Urinary bladder (tissue), 4 donors: ENCODE measurements at places on chromosomes 7 and 10. TPM values are rescaled to one million over a fixed set of nuclear protein-coding genes. Genes with fewer than 3 reads are reported as not detected.

- no peak for DNase-seq
Measured at GRCh38 chr7:92615861-92616260, 25.7 kb upstream of the FAM133B start.

GRCh38 chr7:146412781-146413180, 296.2 kb downstream of the CNTNAP2 start:
- no peak for DNase-seq

DNA sequence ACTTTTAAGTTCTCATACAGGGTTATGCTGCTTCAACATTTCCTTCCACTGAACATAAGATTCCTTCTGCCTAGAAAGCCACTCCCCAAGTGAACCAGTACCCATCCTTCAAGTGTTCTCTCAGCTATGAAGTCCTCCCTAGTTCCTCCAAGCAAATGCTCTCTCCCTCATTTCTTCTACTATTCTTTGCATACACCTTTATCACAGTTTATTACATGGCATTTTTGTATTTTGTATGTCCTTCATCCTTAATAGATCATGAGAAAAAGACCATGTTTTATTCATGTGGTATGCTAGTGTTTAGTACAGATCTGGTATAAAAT, 1.9 kb downstream of the SYPL1 start:
- no peak for DNase-seq

DNA sequence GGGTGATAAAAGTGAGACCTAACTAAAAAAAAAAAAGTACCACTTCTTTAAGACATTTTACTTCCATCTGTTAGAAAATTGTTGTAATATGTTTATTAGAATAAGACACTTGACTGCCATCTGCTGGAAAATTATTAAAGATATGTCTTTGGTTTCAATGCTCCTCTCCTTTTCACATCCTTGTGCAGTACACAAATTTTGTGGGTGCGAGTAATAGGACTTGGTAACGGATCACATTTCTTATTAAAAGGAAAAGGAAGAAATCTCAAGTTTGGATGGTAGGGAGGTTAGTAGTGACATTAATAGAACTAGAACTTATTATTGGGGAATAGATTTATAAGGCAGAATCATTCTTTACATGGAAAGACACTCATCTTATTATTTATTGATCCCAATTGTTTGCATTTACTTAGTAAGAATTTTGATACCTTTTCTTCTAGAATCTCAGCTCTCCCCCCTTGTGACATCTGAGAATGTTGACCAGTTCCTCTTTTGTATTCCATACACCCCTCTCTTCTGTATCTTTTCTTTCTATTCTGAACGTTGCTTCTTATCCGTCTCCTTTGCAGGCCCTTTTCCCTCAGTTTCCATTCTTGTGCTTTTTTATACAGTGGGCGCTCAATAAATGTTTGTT, 43.0 kb upstream of the RPA3 start:
- DNase-seq = no peak

- DNase-seq = no peak
Measured at GRCh38 chr7:123872908-123873307, 27.9 kb downstream of the HYAL4 start.

AVPI1 gene
- polyA plus RNA-seq = 21.2 TPM

GRCh38 chr7:124557587-124557986, 208.0 kb downstream of the GPR37 start:
- DNase-seq = no peak

UBN2 gene
- 3.1 TPM for polyA plus RNA-seq

ELN gene
- 191 TPM for polyA plus RNA-seq

GNA12 gene
- 62.6 TPM for polyA plus RNA-seq

DNA sequence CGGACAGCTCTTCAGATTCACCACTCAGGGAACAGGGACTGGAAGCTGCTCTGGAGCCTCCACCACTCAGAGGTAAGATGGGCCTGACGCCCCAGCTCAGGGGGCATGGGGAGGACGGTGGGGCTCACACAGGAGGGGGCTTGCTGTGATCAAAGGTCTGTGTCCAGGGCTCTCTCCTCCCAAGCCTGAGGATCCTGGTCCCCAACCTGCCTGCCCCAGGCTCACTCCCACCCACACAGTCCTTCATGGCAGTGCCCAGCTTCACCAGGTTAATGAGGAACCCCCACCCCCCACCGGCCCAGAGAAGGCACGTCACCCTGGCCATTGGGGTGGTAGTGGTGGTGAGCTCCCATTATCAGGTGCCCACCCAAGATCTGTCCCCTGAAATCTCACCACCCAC, 926.7 kb upstream of the ZNF722 start:
- DNase-seq = no peak

PRR15 gene
- 4.8 TPM for polyA plus RNA-seq

DNA sequence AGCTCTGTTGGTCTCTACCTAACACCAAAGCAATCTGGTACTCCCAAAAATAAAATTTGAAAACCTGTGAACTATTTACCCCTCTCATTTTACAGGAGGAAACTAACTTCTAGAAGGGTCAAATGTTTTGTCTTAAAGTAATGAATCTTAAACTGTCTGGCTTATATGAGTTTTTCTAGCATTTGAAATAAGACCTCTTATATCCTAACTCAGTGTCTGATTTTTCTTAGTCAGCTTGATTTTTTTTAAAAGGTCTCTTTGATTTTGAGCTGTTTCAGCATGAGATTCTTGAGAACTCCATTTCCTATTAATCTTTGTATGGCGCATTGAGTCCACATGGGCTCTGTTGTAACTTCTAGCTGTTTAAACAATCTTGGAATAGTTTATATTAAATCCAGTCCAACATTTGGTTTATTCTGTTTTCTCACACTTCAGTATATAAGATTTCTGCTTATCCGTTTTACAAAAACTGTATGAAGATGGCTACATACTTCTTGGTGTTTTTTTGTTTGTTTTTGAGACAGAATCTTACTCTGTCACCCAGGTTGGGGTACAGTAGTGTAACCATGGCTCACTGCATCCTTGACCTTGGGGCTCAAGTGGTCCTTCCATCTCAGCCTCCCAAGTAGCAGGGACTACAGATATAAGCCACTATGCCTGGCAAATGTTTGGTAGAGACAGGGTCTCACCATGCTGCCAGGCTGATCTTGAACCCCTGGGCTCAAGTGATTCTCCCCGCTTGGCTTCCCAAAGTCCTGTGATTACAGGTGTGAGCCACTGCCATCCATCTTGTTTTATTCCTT, 91.1 kb downstream of the PPP1R9A start:
- no peak for DNase-seq

DNA sequence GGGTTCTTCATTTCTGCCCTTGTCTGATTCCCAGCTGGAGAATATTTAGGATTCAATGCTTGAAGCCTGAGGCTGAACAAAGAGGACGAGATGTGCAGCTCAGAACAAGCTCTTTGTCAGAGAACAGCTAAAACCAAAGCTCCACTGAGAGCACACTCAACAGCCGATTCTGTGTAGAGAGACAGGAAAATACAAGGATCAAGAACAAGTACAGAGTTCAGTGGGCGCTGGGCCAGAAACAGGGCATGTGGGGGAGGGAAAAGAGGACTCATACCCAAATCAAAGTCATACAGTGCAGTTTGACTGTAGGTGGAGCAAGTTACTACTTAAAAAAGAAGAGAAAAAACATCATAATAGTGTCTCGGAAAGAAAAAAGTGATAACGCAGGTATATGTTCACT, at the start of gene AGMO:
Gene AGMO, minus strand, starts transcription at position 181 of the 400 bp plus-strand sequence.
- DNase-seq = no peak

TRPV6 gene
- 0.32 TPM for polyA plus RNA-seq

- no peak for DNase-seq
Measured at GRCh38 chr10:670038-670437, 19.4 kb downstream of the DIP2C start.

KCNIP2 gene
- 1.5 TPM for polyA plus RNA-seq

SEPTIN7 gene
- 259 TPM for polyA plus RNA-seq

DNA sequence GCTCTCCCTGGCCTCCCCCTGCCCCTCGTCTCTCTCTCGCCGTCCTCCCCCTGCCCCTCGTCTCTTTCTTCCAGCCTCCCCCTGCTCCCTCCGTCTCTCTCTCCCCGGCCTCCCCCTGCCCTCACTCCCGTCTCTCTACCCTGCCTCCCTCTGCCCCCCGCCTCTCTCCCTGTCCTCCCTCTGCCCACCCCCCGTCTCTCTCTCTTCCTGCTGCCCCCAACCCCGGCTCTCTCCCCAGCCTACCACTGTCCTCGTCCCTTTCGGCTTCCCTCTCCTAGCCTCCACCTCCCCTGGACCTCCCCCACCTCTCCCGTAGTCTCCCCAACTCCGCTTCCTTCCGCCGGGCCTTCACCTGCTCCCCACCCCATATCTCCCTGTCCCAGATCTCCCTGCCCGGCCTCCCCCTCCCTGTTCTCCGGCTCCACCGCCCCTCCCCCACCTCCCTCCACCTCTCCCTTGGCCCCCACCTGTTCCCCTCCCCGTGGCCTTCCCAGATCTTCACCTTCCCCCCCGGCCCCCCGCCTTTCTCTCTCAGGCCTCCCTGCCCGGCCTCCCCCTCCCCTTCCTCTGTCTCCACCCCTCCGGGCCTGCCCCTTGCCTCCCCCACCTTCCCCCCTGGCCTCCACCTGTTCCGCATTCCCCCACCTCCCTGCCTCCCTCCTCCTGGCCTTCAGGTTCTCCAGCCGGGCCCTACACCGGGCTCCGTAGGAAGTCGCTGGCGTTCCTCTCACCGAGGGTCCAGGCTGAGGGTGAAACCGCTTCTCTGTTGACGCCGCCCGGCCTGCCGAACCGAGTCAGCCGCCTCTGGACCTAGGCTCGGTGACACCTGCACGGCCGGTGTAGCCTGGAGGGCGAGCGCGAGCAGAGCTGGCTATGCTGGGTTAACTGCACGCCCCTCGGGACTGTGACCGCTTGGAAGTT, 1.2 kb downstream of the GET4 start:
- DNase-seq = no peak

RADIL gene
- 8.0 TPM for polyA plus RNA-seq

EBLN1 gene
- not detected for polyA plus RNA-seq
